ENCODE measurements at places on chromosomes 1 and 21.

- peak; percentile 15 for DNase-seq
These were observed 41.5 kb downstream of the LHX4 start for GRCh38 chr1:180271272-180272255.

GRCh38 chr21:22842875-22843274 is 1844.7 kb downstream of the NCAM2 start:
- no peak for DNase-seq

- no peak for DNase-seq
These were observed 199.6 kb downstream of the TRABD2B start for GRCh38 chr1:47797575-47797974.

- DNase-seq, result no peak
These were observed 16.5 kb downstream of the SMAP2 start for GRCh38 chr1:40389871-40390560.

- no peak for DNase-seq
These were observed 64.9 kb downstream of the TAS1R2 start for GRCh38 chr1:18794561-18794960.

DNA sequence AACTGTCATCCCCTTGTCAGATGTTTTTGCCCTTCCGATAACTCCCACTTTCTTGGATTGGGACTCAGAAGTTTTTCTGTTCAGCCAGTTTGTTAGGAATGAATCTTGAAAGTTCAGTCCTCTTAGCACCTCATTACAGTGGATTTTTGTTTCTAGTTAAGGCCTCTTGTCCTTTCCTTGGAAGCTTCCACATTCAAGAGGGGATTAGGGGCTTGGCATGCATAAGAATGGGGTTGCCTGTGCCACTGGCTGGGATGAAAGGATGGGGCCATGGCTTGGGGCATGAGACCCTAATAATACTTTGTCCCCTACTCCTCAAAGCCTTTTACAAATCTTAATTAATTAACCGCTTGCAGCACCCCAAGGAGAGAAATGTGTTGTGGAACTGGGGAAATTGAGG is 2.4 kb upstream of the DHDDS start:
- no peak for DNase-seq

GRCh38 chr1:18118491-18118890 is 10.9 kb downstream of the IGSF21 start:
- no peak for DNase-seq

- DNase-seq, result no peak
These were observed 1.2 kb downstream of the CAMSAP2 start for GRCh38 chr1:200739702-200740570.

DNA sequence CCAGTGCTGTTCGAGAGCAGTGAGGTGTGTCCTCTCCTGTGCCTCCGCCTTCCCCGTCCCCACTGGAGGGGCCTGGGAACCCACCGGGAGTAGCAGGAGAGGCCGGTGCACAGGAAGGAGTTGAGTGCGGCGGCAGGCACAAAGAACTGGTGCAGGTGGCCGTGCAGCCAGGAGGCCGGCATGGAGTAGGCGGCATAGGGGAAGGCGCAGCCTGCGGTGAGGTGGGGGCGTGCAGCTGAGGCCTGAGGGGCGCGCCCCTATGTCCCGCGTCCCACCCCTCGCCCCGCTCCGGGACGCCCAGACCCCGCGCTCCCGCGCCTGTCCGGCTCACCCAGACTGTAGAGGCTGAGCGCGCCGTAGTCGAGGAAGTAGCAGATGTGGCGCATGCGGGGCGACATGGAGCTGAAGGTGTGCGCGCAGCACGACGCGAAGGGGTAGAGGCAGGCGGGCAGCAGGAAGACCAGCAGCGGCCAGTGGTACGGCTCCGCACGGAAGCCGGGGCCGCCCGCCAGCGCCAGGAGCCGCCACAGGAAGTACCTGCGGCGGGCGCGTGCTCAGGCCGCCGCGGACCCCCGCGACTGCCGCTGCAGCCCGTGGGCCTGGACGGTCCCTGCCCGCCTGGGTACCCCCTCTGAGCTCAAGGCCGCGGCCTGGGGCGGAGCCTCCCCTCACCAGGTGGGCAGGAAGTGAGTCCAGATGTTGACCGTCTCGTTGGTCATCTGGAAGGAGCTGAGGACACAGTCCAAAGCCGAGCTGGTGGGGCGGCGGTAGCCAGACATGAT is 2.2 kb downstream of the PAQR6 start:
- no peak for DNase-seq

DNA sequence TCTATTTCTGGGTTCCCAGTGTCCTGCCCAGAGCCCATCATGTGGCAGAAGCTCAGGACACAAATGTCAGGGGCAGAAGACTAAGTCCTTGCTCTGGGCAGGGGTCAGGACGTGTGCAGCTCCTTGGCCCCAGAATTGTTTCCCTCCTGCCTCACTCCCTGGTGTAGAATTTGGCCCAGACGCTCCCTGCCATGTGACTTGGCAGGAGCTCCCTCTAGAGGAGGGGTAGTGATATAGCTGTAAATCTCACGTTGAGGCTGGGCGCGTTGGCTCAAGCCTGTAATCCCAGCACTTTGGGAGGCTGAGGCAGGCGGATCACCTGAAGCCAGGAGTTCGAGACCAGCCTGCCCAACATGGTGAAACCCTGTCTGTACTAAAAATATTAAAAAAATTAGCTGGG is 91.2 kb downstream of the UBIAD1 start:
- DNase-seq, result peak; percentile 54

GRCh38 chr1:107563441-107563840 is 401.5 kb downstream of the VAV3 start:
- no peak for DNase-seq

DNA sequence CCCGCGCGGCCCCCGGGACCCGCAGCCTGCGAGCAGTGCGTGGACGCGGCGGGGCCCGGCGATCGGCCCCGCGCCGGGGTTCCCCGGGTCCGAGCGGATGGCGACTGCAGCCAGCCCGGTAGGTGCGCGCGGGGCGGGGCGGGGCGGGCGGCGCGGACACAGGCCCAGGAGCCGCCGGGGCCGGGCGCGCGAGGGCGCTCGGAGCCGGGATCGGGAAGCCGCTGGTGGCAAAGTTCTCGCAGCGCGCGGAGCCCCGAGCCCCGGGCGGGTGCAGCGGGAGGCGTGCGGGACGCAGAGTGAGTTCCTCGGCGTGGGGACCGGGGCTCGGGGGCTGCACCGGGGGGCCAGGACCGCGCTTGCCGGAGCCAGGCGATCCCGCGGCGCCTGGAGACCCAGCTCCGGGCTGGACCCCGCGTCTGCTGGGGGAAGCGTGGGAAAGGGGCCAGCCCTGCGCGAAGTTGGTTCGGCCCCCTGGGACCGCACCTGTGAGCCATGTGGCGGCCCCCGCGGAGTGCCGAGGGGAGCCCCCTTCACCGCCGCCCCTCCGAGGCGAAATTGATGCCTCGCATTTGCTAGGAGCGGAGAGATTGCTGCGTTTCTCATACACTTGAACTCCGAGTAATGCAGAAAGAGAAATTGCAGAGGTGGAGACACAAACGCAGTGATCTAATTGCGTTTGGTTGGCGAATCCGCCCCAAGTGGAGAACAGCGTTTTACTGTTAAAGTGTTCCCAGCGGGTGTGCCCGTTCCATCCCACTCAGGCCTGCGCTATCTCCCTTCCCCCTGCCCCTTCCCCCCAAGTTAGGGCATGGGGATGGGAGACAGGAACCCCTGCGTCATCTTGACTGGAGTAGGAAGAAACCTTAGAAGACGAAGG is 228.9 kb upstream of the TMEM51 start:
- DNase-seq, result no peak

GRCh38 chr21:45836268-45836655 is 145.3 kb upstream of the COL6A1 start:
- DNase-seq, result no peak

DNA sequence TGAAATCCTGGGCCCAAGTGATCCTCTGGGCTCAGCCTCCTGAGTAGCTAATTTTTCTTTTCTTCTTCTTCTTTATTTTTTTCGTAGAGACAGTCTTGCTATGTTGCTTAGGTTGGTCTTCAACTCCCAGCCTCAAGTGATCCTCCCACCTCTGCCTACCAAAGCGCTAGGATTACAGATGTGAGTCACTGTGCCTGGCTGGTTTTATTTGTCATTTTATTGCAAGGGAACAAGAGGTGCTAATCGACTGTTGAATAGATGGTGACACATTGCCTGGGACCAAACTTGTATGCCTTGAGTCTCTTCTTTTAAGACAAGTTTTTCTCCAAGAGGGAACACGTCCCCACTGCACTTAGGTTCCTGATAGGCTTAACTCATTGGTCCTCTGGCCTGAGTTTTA is 20.0 kb upstream of the KLHDC8A start:
- no peak for DNase-seq

GRCh38 chr1:9785406-9785805 is 38.4 kb downstream of the CLSTN1 start:
- DNase-seq, result no peak

DNA sequence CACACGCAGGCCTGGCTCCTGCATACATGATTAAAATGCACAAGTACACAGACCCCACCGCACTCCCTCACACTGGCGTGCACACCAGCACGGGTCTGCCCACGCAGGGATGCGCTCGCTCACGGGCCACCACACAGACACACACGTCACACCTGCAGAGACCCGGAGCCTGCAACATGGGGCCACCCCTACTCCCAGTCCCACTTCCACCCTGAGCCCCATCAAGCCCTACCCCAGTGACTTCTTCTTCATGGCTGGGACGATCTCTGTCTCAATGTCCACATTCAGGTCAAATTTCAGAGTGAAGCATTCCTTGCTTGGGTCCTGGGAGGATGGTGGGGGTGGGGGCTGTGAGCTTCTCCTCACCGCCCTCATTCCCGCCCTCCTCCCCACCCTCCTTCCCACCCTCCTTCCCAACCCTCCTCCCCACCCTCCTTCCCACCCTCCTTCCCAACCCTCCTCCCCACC is 8.9 kb upstream of the TNFRSF25 start:
- DNase-seq, result no peak

- no peak for DNase-seq
These were observed 10.0 kb upstream of the FCMR start for GRCh38 chr1:206931709-206932108.

DNA sequence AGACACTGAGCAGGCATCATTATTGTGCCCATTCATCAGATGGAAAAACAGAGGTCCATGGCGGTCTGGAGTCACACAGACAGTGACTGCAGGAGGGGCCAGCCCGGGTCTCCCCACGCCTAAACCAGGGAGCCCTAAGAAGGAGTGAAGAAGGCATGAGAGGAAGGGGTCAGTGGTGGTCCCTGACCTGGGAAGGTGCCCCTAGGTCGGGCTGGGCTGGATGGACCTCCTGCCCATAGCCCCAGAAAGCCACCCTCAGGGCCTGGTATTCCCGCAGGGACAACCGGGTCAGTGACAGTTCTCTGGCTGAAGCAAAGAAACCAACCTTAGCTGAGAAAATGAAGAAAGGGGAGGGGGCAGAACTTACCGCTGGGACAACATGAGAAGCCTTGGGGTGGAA is 163.4 kb upstream of the C1orf174 start:
- DNase-seq, result no peak

- DNase-seq, result no peak
These were observed 1.5 kb upstream of the CLDN17 start for GRCh38 chr21:30168086-30168485.

- no peak for DNase-seq
These were observed 1124.3 kb downstream of the AMY1C start for GRCh38 chr1:104874044-104874443.

- DNase-seq, result peak; percentile 10
These were observed 554.2 kb downstream of the NUF2 start for GRCh38 chr1:163875927-163876320.

- no peak for DNase-seq
These were observed 16.3 kb upstream of the BEND5 start for GRCh38 chr1:48792961-48793360.

Data from OCI-M1 (cell line).